ENCODE measurements at places on chromosomes 12 and 14.

DNA sequence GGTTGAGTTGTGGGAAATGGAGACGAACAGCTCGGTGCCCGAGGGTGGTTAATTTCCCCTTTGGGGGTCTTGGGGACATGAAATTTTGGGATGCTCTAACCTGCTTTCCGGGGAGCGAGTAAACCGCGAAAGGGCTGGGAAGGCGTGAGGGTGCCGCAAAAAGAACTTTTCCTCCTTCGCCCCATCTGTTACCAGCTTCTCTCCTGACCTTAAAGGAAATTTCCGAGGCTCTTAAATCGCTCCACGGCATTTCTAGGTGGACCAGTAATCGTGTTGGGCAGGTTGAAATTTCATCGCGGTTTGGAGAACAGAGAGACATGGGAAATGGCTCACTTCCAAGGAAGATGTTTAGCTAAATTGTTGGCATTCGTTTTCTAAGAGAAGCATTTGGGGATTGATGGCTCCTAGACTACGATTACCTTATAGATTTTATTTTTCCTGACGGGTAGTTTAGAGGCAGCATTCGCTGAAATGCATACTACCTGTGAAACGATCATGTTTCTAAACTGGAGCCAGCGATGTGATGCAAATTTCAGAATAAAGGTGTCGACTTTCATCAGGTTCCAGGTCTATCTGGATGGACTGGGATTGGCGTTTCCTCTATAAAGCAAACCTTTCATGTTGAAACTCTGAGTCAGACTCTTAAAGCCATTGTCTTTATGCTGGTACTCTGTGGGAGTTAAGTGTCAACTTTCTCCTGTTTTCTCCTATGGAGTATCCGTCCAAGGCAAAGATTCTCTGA, 414.5 kb downstream of the PCNX1 start:
- no peak for DNase-seq

DNA sequence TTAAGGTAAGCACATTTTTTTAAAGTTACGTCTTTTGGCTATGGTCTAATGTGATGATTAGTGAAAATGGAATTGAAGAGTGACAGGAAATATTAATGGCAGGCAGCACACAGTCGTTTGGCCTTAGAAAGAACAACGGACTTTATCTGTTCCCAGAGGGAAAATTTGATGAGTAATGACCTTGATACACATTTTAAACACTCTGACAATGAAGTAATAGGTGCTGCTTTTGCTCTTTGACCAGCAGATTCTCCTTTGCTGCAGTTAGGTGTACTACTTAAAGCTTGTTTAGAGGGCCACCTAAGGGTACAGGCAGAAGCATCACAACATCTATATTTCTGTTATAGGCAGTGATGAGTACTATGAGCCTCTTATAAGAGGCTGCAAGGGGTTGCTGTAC, 27.1 kb upstream of the RNU6-8 start:
- DNase-seq = no peak

DNA sequence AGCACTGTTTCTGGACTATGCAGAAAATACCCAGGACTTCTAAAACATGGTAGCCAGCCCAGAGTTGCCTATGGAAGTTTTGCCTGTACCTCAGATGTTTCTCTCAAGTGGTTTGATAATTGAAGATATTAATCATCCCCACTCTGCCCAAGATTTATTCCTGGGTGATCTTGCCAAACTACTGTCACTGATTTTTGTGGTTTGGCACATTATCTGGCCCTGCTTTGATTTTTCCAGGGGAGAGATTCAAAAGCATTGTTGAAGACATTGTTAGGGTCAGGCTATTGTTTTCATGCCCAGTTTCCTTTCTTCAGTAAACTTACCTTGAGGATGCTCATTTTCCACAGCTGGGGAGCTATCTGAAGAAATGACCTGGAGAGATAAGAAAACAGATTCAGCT, 5.8 kb downstream of the PRKAG1 start:
- no peak for DNase-seq

GRCh38 chr12:81520064-81520945, 238.8 kb downstream of the PPFIA2 start:
- DNase-seq = no peak

DNA sequence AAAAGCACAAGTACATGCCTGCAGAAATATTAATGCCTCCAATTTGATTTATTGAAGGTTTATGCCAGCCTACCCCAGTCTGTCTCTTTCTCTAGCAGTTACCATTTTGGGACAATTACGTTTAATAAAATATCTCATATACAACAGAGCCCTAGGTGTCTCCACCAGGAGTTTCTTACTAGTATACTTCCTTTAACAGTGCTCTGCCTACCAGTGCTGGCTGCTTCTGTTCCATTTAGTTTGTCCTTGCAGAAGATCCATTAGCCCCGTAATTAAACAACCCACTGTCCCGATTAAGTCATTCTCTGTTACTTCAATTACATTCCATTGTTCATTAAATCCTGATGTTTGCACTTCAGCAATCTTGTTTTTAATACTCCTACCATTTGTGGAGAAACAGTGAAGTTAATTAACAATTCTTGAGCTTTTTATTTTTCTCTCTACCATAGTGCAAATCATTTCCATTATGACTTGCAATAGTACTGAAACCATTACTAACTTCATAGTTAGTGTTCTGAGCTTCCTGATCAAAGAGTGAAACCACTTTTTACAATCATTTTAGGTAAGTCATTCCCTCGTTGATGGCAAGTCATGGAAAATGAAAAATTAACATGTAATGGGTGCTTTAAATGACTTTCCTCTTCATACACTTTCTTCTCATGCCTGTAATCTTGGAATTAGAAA, 121.1 kb downstream of the PLXNC1 start:
- no peak for DNase-seq
